ENCODE measurements at places on chromosomes 7 and 10.
A peak's percentile ranks its signal among the peaks of the same experiment; 100 is the strongest.

DNA sequence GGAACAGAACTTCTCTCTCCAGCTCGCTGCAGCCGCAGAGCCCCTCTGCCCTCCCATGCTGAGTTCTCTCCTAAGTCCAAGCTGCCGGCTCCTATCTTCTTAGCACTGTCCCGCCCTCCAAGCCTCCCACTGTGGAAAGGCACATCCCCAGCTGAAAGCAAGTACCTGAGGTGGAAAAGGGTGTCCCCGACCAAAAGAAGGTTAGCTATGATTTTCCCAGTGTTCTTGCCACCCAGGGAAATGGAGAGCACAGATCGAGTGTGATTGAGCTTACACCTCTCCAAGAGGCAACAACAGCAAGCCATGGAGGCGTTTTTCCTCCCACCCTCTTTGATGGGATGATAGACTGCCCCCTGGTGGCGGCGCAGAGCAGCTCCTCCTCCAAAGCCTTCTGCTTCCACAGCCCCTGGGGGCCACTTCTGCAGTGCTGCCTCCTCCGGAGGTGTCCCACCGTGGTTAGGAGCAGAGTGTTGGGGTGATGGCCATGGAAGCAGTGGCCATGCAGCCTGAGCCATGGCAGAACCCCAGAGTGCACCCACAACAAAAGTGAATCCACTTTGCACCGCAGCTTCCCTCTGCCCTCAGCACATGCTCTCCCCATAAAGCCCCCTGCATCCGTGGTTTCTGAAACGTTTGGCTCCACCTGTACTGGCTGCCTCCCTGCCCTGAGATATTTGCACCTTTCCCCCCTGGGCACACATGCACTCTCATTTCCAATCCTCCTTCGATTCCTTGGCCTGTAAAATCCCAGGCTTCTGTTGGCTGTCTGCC, 143.1 kb upstream of the STK17A start:
- DNase-seq = no peak

GRCh38 chr10:17989908-17990767, 38.4 kb downstream of the SLC39A12 start:
- DNase-seq = no peak

DNA sequence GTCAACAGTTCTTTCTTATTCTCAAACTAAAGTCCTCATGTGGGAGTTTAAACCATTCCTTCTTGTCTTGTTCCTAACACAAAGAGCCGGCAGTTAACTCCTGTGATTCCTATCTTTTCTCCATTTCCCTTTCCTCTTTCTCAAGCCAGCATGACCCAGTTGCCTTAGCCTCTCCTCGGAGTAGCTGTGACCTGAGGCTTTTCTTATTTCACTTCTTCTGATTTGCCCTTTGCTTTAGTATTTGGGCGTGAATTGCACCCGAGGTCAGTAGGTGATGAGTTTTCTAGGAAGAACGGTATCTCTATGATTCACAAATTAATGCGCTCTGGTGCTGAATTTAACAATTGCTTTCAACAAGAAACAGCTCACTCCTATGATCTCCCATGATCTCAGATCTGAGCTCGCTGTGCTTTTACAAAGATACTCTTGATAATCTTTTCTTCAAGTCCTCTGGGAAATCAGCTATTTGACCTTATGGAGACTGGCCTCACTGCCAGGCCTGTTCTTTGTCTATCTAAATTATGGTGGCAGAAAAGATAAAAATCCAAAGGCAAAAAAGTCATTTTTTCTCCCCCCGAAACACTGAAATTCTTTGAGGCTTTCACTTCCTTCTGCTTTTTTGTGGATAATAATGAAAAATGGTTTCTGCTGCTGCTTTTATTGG, 184.6 kb downstream of the JCAD start:
- no peak for DNase-seq

DNA sequence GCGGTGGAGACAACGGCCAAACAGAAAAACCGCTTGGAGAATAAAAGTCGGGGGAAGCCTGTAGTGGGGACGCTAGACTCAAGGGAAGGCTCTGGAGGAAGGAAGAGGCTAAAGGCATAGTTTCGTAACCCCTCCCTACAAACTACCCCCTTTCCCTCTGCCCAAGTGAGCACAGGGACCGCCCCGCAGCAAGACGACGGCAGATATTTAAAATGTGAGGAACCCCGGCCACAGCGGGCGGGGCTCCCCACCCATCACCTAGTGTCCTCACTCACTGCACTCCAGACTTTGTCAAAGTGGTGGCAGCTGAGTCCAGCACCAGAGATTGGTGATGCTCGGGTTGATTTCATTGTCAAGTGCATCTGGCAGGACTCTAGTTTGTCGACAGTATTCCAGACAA, 69.1 kb downstream of the PRKAG2 start:
- DNase-seq = no peak

- no peak for DNase-seq
These were observed 322.1 kb upstream of the AUTS2 start for GRCh38 chr7:69276011-69276729.

GRCh38 chr7:12074889-12075288, 136.2 kb upstream of the TMEM106B start:
- DNase-seq = no peak

- DNase-seq = no peak
These were observed 78.2 kb upstream of the CAV2 start for GRCh38 chr7:116421298-116421697.

DNA sequence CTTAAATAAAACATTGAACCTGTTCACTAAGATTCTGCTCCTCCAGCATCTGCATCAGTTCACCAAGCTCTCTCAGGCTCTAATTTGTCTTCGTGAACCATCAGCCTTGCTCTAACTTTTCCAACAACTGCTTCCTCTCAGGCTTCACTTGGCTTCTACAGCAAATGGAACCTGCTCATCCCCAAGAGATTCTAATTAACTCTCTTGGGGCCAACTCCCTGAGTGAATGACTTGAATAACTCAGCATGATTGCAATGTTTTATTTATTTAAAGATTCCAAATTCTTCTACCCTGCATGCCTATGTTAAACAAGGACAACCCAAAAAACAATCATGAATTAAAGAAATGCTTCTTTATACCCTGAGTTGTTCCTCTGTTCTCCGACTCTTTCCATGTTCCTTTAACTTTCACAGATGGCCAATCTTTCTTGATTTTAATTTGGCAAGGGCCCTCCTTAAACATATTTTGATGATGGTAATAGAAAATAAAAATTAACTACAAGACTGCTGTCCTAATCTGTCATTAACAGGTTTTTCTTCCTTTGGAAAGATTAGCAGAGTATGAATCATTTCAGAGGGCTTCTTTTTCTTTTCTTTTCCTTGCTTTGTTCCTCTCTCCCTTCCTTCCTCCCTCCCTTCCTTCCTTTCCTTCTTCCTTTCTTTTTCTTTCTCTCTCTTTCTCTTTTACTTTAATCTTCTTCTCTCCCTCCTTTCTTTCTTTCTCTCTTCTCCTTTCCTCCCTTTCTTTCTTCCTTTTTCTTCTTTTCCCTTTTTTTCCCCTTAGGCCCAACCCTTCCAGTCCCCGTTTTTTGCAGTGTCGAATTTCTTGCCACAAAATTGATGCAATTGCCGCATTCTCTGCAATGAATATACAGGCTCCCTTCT, 195.0 kb upstream of the RHOBTB1 start:
- DNase-seq = no peak

- no peak for DNase-seq
These were observed 42.3 kb downstream of the SUGCT start for GRCh38 chr7:40177071-40177470.

DNA sequence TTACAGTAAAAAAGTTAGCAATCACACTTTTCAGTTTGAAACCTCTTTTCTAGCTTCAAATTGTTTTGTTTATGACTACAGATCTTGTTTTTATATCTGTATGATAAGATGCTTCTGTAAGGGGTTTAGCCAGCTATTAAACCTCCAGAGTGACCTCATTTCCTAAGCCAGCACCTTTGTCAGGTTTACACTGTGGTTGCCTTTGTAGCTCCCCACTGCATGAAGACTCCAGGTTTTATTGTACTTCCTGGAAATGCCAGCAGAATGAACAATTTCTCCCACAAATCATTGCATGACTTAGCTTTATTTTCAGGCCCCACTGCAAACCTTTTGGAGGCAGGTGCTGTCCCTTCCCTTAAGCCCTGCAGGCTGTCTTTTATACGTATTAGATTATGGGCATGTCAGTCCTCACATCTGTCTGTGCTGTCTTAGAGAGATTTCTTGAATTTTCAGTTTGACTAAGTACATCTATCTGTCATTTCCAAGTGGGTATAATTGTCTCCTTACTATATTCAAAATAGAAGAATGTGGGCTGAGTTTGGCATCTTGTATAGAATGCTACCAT, 8.2 kb upstream of the AGR3 start:
- DNase-seq = no peak

GRCh38 chr7:22632674-22633073, 94.3 kb upstream of the IL6 start:
- DNase-seq = no peak

DNA sequence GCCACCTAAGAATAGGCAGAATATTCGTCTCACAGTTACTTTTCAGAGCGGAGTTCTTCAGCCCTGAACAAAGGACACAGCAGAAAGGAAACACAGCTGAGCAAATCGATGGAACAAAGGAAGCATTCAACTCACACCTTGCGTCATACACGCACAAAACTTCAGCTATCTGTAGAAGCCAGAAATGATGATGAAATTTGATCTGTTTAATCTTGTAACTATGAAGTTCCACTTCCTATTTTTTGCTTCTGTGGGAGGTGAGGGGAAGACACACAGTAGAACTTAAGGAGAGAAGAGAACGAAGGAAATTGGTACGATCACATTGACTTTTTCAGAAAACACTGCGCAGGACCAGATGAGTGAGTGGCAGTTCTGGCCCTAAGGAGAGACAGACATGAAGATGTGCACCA, 26.2 kb downstream of the FAM171A1 start:
- peak; percentile 68 for DNase-seq

DNA sequence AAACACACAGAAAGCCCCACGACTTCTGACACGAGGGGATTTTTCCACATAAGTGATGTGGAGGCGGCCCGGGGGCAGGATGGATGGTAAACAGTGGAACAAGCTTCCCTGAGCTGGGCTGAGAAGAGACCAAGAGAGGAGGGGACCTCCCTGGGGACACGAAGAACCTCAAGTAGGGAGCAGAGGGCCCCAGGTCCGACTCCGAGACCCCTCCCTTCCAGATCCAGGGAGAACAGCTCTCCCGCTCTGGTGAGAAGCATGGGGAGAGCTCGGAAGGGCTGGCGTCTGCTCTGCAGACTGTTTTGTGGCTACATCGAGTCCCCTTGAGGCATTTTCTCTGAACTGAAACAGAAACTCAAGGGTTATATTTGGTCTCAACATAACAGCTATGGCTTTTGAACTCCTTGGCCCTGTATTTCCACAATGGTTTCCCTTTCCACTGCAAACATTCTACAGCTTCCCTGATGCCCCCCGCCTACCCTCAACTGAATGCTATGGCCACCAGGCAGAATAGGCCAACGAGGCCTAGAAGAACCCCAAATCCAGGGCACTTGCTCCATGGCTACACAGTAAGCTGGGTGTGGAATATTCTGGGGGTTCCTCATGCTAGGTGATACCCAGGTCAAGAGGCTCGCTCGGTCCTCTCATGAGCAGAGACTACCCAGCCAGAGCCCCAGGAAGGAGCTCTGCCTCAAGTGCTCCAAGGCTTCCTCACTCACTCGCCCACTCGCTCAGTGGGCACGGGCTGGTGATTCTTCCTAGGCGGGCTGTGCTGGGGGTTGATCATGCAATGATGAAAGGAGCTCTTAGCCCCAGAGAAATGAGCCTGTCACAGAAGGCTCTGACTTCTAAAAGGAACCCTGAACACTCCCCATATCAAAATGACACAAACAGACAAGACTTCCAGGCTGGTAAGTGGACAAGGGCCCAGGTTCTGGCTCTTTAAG, 47.5 kb downstream of the FAM53B start:
- no peak for DNase-seq

- DNase-seq = no peak
These were observed 14.1 kb upstream of the CXCL12 start for GRCh38 chr10:44398747-44399658.

- DNase-seq = no peak
These were observed 339.9 kb downstream of the CCSER2 start for GRCh38 chr10:84668186-84668763.

DNA sequence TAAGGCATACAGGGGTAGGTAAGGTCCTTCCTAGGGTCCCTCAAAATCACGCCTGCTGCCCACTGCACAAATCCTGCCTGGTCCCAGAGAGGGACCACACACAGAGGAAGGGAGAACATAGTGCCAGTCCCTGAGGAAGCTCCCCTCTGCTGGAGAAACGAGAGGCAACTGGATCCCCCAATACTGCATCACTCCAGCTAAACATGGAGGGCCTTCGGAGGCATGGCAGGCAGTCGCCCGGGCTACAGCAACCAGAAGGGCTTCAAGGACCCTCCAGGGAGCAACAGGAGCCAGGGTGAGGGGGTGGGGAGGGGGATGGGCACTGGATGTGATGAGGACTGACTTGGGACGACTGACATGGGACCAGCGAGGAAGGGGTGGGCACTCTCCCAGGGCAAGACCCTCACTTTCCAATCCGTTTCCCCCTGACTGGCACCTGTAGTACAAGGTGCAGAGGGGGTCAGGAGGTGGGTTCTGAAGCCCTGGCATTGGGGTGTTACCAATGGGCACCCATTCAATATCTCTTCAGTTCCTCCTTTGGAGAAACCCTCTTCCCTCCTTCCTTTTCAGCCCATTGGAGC, 21.7 kb downstream of the DDIT4 start:
- no peak for DNase-seq

GRCh38 chr7:133955208-133955607, 171.9 kb upstream of the LRGUK start:
- no peak for DNase-seq

- no peak for DNase-seq
These were observed 449.1 kb downstream of the KCNMA1 start for GRCh38 chr10:77188521-77188920.

GRCh38 chr7:32048970-32049491, 21.2 kb downstream of the PDE1C start:
- DNase-seq = no peak

Data from glomerular endothelial cell (primary cell).